ENCODE measurements at places on chromosomes 1 and 21.

DNA sequence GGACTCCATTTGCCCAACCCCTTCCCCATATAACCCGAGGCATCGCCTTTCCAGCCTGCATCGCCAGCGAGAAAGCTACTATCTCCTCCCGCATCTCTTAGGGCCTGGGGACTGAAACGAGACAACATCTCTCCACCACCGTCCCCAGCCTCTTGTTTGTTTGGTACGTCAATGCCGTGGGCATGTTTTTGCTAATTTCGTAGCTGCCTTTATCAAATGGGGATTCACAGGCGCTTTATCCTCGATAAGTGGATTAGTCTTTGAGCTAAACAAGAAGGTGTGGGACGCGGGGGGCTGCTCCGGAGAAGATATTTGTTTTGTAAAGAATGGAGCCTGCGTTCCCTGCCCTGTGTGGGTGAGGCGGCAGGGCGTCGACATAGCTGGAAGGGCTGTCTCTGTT is 91.6 kb downstream of the PAX7 start:
- no peak for DNase-seq

DNA sequence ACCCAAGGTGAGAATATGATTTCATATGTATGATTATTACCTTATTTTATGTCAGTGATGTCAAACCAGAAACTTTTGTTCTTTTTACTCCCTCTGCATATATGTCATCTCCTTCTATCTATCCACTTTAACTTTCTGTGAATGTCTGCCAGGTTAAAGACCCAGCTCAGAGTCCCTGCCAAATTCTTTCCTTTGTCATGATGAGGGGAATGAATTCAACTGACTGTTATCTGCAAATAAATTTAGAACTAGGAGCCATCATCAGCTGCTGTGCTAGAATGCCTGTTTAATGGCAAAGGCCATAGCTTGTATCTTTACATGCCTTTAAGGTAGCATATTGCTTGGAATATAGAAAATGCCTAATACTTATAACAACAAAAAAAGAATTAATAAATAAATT is 815.6 kb upstream of the NEGR1 start:
- DNase-seq: no peak

- DNase-seq: no peak
Measured at GRCh38 chr1:55275941-55276341, 60.8 kb upstream of the USP24 start.

- no peak for DNase-seq
Measured at GRCh38 chr1:39103328-39104157, 77.4 kb downstream of the NDUFS5 start.

DNA sequence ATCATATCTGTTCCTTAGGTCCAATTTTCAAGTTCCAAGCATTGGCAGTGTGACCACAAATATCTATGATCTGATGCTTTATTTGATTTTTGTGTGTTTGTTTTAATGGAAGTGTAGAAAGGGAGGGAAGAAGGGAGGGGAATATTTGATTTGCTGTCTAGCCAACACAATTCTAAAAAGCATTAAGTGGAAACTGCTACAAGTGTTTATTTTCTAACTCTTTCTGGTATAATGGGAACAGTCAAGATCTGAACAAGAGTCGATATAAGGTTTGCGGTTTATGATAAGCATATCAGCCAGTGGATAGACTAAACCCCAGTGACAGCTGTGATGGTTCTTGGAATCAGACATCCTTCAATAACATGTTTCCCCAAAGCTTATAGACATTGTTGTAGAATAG is 267.8 kb upstream of the SNX7 start:
- no peak for DNase-seq

DNA sequence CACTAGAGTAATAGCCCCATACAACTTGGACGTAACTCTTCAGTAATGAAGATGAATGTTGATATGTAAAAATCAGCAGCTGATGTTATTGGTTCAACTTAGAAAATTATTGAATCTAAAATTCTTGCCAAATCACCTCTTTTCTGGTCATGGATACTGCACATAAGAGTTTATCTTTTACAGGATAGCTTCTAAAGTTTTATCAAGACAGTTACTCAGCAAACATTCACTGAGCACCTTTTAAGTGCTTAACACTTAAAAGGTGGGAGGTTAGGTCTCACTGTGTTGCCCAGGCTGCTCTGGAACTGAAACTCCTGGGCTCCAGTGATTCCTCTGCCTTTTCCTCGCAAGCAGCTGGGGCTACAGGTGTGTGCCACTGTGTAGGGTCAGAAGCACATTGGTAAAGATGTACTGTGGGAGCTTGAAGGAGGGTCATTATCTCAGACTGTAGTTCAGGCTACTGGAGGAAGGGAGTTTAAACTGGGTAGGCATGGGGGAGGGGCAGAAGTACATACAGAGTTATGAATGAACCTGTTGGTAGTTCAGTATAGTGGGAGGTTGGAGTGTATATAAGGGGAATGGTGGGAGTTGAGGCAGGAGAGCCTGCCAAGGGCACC is 2.0 kb downstream of the MPZL1 start:
- DNase-seq: no peak

DNA sequence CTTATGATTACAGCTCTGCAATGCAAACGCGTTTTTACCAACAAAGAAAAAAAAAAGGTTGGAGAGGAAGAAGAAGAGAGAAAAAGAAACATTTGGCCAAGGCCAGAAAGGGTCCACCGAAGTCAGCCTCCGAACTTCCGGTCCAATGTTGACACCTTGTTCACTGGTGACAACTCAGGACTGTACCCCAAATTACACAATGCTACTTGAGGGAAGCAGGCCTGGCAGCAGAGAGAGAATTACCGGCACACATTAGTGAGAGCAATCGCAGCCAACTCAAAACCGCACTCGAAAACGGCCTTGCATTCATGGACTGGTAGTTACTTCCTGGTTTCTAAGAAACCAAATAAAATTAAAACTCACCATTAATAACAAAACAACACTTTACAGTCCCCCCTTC is 652.5 kb downstream of the KIF26B start:
- no peak for DNase-seq

GRCh38 chr1:86228546-86228945 is 72.0 kb upstream of the COL24A1 start:
- no peak for DNase-seq

DNA sequence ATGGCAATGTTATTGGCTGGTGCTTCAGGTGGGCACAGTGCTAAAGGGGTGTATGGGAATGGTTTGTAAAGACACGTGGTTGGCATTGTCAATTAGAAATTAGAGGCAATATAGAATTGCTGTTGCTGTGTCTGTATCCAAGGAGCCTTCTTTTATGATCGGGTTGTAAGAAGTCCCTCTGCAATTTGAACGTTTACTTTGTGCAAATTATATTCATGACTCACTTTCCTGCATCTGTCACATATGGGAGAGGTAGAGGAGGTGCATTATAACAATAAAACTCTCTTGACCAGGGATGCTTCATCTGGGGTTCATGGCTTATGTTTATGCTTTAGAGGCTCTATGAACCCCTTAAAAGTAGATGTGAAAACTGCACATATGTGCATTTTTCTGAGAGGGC is 130.4 kb upstream of the DNAH14 start:
- DNase-seq: no peak

DNA sequence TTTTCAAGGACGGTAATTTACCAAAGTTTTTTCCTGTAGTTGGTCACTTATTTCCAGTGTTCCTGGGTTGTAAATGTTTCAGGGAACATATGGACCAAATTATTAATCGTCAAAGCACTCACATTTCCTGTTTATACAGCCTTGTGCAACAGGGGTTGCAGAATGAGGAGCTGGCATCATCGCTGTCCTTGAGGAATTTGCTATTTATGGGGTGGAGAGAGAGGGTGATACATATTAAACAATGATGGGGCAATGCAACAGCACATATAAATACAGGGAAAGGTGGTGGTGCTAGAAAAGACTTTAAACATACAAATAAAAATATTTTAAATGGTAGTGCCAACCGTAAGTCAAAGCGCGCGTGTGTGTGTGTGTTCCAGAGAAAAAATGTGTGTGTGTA is 369.8 kb downstream of the NPHP4 start:
- no peak for DNase-seq

- no peak for DNase-seq
Measured at GRCh38 chr1:208652296-208653160, 408.3 kb upstream of the PLXNA2 start.

DNA sequence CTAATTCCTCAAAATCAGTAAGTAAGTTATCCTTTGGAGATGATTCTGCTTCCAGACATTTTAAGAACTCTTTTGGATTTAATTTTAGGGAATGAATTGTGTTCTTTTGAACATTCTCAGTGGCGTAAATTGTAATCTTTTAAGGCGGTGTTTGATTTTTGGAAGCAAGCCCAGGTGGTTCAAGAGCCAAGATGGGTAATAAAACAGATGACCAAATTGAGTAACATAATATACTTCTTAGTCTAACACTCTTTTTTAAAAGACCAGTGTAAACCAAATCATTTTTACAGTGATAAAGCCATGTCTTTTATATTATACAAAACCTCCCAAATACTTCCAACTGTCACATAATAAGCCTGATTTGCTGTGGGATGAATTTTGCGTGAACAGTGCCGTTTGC is 133.8 kb downstream of the LRRC40 start:
- DNase-seq: no peak

- DNase-seq: no peak
Measured at GRCh38 chr21:39638281-39638680, 25.5 kb downstream of the B3GALT5 start.

DNA sequence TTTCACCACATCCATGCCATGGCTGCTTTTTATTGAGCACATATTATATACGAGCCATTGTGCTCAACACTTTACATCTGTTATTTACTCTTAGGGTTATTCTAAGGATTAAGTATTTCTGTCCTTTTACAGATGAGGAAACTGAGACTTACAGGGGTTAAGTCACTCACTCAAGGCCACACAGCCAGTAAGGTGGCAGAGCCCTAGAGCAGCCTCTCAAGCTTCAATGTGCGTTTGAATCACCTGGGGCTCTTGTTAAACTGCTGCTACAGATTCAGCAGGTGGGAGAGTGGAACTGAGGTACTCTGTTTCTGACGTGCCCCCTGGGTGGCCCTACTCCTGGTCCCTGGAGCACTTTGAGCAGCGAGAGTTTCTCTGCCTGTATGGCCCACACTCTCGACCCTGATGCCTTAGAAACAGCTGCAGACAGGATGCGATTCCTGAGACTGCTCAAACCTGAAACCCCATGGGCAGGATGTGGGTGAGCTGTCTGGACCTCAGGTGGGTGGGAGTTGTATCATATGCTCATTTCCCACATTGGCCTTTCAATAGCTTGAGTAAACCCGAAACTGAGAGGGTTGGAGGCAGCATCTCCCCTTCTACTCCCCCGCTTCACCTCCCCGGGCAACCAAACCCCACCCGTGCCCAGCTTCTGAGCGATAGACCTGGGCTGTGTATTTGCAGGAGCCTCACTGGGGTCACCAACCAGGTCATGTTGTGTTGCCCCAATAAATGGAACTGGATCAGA is 59.3 kb downstream of the MAN1C1 start:
- peak; percentile 87 for DNase-seq

DNA sequence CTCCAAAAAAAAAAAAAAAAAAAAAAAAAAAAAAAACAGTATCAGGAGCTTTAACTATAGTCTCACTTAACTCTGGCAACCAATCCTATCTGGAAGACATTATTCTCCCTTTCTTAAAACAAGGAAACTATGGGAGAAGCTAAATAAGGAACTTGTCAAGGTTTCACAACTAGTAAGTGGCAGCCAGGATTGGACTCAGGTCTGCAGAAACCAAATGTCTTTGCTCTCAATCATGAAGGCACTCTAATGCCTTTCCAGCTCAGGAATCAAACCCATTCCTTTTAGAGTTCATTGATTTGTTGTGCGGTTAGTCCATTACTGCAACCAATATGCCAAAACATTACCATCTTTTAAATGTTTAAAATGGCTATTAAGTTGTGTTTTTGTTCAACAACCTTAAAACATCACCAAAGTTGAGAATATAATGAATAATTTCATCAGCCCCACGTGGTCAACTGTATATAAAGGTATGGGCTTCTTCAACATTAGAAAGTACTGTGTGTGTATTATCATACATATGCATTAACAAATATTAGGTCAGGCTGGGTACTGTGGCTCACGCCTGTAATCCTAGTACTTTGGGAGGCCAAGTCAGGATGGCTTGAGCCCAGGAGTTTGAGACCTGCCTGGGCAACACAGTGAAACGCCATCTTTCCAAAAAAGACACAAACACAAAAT is 1.5 kb downstream of the EPRS1 start:
- DNase-seq: no peak

DNA sequence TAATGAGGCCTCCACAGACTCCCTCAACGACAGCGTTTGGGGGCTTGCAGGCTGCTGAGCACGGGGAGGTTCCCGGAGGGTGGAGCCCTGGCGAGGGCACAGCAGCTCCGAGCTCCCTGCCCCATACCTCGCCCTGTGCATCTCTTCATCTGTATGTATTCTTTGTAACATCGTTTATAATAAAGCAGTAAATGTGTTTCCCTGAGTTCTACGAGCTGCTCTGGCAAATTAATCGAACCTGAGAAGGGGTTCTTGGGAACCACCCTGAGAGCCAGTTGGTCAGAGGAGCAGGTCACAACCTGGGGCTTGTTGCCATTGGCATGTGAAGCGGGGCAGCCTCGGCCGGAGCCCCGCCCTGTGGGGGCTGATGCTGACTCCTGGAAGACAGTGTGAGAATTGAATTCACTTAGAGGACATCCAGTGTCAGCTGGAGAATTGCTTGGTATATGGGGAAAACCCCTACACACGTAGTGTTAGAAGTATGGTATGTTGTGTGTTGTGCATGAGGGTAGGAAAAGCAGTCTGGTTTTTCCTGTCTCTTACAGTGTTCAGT is 11.5 kb downstream of the SLC37A1 start:
- DNase-seq: no peak

DNA sequence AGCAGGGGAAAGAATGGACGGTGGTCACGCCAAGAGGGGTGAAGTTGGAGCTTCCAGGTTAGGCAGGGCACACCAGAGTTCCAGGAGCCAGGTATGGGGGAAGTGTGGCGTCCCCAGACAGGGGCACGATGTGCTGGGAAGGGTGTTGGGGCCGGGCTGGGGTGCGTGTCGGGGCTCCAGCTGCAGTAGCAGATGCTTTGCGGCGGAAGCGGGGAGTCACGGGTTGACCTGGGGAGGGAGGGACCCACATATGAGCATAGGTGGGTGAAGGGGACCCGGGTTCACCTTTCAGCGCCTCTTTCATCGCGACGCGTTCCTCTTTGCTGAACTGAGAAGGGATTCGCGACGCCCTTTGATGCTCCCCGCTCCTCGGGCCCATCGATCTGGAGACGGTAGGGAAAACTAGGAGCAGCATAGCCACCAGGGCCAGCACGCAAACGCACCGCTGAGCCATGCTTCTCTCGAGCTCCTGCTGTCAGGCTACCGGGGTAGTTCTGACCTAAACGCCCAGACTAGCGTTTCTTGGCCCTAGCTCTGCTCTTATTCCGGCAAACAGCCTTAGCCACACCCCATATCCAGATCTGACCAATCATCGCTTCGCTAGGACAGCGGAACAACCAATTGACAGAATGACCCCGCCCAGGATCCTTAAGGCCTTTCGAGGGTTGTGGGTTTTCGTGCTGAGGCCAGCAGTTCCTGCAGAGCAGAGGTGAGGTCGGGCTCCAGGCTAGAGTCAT is at the start of gene PM20D1:
Gene PM20D1, minus strand, starts transcription at position 514 of the 737 bp plus-strand sequence. Its CDS starts 60 bp downstream, at position 454.
- peak; percentile 47 for DNase-seq

All from T-helper 2 cell (primary cell).